Activated CD8-positive, alpha-beta memory T cell treated with anti-CD3 and anti-CD28 coated beads for 1 hour (primary cell): ENCODE measurements at places on chromosomes 7 and 10.
A peak's percentile ranks its signal among the peaks of the same experiment; 100 is the strongest.

- peak; percentile 26 for DNase-seq
These were observed 212.8 kb downstream of the MAD1L1 start for GRCh38 chr7:2019711-2020511.

GRCh38 chr7:151341357-151342101, at the start of gene NUB1:
NUB1 (plus strand) TSS chr7:151341812; CDS start chr7:151345350, 3,538 bp downstream.
- peak; percentile 92 for DNase-seq

DNA sequence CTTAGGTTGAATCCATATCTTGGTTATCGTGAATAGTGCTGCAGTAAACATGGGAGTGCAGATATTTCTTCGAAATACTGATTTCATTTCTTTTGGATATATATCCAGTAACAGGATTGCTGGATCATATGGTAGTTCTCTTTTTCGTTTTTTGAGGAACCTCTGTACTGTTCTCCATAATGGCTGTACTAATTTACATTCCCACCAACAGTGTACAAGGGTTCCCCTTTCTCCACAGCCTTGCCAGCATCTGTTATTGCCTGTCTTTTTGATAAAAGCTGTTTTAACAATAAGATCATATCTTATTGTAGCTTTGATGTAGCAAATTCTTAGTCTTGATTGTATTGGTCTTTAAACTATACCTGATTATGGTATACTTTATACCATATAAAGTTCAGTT, 45.3 kb downstream of the ZNRF2 start:
- no peak for DNase-seq

DNA sequence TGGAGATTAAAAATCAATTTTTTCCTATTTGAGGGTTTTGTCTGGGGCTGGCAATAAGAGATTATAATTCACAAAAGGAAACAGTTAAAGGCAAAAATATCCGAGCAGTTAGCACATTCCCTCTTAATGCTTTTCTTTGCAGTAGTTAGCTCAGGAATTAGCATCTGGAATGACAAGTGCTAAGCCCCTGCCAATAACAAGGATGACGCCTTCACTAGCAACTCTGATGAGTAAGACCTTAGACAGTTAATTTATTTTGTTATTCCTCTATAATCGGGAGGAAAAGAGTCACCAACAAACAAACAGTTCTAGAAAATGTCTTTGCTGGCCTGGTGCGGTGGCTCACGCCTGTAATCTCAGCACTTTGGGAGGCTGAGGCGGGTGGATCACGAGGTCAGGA, 151.3 kb downstream of the TRIL start:
- DNase-seq = no peak

GRCh38 chr7:70190281-70190680, 592.0 kb downstream of the AUTS2 start:
- DNase-seq = no peak

DNA sequence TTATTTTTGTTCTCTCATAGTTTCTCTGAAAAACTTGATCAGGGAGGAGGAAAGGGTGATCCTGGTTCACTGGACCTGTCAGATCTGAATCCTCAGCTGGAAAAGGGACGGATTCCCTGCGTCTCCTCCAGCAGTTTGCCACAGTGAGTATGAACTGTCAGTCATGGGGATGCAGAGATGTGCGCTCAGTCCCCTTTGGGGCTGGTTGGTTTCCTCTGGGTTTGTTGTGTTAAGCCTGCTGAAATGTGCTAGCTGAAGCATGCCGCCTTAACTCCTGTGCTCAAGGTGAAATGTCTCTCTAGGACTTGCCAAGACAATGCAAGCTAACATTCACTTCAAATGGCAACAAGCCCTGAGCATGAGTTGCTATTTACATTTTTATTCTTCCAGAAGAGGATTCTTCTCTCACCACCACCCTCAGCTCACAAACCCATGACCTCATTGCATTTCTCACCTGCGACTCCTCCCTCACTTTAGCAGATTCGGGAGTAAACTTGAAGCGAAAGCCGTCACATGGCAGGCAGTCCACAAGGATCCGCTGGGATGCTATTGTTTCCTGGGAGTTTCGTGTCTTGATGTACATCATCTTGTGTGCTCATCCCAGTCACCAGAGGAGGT, 192.9 kb upstream of the FZD8 start:
- no peak for DNase-seq

GRCh38 chr10:76686201-76686600, 951.4 kb downstream of the KCNMA1 start:
- DNase-seq = no peak

- DNase-seq = no peak
These were observed 49.1 kb upstream of the SEMA3C start for GRCh38 chr7:80967917-80968297.

DNA sequence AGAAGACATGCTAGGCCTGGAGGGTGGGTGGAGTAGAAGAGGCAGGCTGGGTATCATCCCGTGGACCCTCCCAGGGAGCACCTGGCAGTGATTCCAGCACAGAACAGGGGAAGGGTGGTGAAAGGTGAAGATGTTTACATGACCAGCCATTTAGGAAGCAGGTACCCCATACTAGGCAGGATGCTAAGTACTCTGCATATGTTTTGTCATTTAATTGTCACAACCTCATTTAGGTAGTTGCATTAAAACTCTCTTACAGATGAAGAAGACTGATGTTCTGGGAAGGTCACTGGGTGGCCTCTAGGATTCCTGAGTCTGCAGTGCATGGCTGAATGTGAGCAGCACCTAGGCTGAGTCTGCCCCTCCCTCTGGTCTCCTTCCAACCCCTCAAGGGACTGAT, 15.2 kb downstream of the ITPRIP start:
- no peak for DNase-seq

DNA sequence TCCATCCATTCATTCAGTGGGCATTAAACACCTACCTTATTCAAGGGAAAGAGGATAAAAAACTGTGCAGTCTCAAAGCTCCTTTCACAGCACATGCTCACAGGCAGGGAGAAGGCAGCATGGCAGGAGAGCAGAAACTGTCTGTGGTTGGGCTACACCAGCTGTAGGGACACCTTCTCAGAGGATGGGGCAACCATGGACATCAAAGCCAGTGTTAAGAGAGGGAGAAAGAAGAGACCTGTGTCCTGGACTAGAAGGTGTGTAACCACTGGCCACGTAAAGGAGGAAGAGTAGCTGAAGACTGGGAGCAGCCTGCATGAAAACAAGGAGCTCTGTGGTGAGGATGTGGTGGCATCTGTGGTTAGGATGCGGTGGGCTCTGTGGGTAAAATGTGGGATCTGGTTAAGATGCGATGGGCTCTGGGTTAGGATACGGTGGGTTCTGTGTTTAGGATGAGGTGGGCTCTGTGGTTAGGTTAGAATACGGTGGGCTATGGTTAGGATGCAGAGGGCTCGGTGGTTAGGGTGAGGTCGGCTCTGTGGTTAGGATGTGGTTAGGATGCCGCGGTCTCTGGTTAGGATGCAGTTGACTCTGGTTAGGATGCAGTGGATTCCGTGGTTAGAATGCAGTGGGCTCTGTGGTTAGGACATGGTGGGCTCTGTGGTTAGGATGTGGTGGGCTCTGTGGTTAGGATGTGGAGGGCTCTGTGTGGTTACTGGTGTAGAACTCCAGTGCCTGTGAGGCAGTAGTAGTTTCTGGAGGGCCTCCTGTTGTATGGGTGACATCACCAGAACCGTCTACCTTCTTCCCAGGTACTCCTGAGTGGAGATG, 197.6 kb downstream of the WDR37 start:
- no peak for DNase-seq

DNA sequence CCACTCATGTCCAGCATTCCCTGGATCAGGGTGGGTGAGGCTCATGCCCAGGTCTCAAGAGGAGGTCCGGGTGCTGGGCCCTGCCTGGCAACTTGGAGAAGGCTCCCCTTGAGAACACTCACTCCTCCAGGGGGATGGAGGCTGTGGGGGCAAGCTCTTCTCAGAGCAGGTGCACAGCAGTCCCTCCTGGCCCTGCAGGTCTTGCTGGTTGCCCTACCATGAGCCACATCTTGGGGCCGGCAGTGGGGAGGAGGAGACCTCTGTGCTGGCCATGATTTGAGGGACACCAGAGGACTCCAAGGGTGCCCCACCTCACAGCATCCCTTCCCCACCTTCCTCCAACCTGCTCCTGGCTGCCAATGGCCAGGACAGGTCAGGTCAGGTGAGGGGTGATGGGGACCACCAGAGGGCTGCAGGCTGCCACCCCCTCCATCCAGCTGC, 87.4 kb upstream of the RET start:
- no peak for DNase-seq

GRCh38 chr7:108419961-108420908, 36.0 kb downstream of the NRCAM start:
- no peak for DNase-seq

DNA sequence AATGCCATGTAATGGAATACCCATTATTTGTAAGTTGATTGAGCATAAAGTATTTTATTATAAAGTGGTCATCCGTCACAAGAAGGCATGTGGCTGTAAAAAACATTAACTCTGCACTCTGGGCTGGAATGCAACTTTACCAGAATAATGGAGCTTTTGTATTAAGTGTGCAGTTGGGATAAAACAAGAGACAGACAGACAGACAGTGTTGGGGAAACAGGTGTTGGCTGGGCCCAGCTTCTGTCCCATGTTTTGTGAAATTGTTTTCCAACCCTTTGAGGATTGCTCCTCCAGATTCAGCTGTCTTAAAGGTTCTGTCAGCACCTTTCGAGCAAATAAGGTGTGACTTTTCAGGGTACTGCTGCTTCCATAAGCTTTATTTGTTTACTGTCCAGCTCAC, 67.9 kb upstream of the NFKB2 start:
- DNase-seq = no peak

- no peak for DNase-seq
These were observed 310.7 kb downstream of the WDR37 start for GRCh38 chr10:1366811-1367425.

DNA sequence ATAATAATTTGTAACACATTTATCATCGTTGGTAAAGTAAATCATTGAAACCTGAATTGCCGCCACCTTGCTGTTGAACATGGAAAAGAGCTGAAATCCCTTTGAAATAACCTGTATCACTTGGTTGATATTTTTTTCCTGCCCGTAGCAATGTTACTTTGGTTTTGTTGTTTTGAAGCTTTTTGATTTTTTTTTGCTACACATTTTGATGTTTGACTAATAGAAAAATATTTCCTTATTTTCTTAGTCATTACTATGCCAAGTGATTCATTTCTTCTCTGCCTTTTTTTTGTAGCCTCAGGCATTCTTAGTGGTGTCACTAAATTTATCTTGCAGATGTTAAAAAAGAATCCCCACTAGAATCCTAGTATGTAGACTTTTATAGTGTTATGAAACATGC, 235.1 kb upstream of the MEOX2 start:
- no peak for DNase-seq

DNA sequence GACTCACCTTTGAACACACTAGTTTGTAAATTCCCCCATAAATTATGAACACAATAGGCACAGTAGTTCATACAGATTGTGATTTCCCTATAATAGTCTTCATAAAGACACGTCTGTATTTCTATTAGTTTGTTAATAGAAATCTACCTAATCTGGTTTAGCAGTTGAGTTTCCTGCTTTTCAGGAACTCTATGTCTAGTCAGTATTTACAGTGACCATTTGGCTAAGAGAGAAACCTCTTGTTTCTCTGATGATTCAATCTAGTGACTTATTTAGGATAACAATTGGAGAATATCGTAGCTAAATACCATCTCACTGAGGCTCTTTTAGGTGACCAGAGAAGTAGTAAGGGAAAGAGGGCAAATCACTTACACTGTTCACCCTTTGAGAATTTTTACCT, 5.9 kb upstream of the HERPUD2 start:
- DNase-seq = no peak

DNA sequence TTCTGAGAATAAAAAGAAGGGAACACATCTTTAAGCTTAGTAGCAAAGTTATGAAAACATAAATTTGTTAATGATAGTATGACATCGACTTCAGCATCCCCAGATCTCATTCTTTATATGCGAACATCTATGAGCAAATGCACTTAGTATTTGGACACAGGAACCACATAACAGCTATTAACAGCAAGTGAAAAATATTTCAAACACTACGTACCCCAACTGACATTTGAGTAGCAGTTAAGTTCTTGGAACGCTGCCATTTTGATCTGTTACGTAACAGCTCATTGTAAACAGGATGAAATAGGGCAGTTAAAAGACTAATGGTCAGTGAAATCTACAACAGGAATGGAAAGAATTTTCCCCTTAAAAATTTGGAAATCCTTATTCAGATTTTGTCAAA, 428.9 kb downstream of the TNS3 start:
- no peak for DNase-seq

DNA sequence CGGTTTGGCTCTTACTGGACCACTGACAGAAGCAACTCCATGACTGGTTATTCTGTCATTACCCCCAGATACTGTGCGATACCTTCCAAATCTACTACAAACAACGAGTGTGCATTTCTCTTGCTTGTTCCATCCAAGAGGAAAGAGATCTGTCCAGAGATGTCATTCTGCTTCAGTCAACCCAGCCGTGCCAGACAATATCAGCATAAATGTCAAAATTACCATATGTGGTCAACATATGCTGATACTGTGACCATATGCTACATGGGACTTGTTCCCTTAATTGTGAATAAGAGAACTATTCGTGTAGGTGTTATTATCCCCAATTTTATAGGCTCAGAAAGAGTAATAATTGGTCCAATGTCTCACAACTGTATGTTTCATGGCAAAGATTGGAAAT, 143.2 kb upstream of the PRSS1 start:
- DNase-seq = no peak

DNA sequence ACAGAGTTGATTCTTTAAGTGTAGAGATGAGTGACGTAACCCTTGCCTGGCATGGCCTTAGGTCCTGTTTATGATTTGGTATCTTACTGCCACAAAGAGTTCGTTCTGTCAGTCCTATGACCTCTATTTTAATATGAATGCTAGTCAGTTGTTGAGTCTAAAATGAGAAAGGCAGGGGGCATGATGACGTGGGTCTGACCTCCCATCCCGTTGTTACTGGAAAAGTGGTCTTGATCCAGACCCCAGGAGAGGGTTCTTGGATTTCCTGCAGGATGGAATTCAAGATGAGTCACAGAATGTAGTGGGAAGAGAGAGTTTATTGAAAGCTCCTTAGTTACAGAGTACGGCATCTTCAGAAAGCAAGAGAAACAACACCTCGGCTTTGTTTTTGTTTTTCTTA, 317.0 kb upstream of the COBL start:
- no peak for DNase-seq

DNA sequence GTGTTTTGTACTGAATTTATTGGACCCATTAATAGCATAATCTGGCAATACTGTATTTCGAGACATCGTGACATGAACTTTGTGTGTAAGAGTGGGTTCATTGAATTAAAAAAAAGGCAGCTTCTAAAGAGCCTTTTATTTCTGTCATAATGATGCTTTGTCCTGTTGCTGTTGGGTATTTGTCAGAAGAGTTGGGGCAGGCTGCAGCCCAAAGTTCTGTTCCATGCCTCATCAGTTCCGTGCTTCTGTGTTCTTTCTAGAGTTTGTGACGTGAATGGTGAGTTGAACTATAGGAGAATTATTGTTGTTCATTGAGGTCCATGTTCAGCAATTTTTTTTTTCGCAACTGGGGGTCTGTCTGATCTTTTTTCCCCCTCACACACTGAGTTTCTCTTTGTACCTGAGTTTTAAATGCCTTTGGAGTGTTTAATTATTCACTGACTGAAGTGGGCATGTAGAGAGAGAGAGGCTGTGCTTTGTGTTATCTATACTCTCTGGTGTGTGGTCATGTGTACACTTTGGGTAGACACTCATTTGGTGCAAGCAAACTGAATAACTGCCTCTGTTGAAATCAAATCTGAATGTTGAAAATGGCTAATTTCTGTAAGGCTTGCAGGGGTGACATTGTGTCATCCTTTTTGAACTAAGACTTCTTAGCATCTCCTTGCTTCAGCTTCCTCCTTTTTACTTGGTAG, 69.8 kb downstream of the ADD3 start:
- no peak for DNase-seq
